ENCODE measurements at places on chromosomes 3 and 15.

DNA sequence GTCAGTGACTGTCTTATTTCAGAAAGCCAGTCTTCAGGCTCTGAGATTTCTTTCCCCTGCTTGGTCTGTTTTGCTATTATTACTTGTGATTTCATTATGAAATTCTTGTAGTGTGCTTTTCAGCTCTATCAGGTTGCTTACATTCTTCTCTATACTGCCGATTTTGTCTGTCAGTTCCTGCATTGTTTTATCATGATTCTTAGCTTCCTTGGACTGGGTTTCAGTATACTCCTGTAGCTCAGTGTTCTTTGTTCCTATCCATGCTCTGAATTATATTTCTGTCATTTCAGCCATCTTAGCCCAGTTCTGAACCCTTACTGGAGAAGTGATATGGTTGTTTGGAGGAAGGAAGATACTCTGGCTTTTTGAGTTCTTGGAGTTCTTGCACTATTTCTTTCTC, 40.5 kb downstream of the CEP63 start:
- no peak for DNase-seq

DNA sequence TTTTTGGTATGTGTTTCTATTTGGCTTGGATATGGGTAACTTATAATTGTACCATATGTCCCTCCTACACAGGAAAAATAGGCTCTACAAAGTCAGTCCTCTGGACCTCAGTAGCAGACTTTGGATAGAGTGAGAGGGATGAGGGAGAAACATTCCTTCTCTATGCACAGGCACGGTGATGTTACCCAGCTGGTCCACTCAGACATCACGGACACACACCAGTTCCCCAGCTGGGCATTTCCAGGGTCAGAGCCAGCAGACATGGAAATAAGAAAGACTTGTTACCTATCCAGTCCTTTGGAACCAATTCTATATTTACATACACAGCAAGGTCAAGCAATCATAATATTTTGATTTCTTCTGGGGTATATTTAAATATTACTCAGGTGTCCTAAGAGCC, 433.1 kb upstream of the KCNMB2 start:
- no peak for DNase-seq

GRCh38 chr3:72134989-72135451, 350.1 kb upstream of the PROK2 start:
- no peak for DNase-seq

- no peak for DNase-seq
These were observed 1.9 kb downstream of the KLF13 start for GRCh38 chr15:31328428-31328968.

DNA sequence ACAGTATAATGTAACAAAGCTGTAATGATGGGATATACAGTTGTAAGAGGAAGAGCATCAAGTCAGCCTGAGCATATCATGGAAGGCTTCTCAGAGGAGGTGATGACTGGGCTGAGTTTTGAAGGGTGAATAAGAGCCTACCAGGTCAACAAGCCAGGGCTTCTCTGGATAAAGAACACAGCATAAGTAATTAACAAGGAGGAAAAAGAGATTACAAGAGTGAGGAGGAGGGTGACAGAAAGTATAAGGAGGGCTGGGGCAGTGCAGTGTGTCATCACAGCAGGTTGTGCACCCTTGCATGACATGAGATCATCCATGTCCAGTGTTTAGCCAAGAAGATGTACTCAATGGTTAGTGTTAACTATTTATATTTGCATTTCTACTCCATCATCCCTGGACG, 16.9 kb upstream of the SPATA12 start:
- no peak for DNase-seq

DNA sequence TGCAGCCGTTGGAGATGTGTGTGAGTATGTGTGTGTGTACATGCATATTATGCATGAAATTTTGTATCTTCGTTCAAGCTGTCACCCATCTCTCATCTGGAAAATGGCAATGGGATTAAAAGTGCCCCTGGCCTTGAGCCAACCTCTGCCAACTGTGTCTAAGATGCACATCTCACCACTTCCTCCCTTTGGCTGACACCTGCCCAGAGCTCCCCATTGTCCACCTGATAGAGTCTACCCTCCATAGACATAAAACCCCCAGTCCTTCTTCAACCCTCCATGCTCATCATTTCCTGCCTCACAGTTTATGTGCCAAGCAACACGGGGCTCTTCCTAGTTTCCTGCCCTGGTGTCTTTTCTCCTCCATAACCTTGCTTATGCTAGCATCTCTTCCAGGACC, 187.5 kb upstream of the HES1 start:
- no peak for DNase-seq

GRCh38 chr3:66376568-66376967, 124.3 kb downstream of the LRIG1 start:
- no peak for DNase-seq

- DNase-seq: no peak
These were observed 36.3 kb downstream of the PAK2 start for GRCh38 chr3:196775938-196776337.

GRCh38 chr15:70376929-70377691, 279.4 kb upstream of the TLE3 start:
- no peak for DNase-seq

Data from cortex of kidney (tissue), 1 donor.